ENCODE measurements at places on chromosomes 13 and 19.

- DNase-seq, result peak; percentile 86
Measured at GRCh38 chr19:20661150-20661819, at the start of gene ZNF626. Gene ZNF626, minus strand, starts transcription at chr19:20661571. Its CDS starts 125 bp downstream, at chr19:20661446.

- DNase-seq, result no peak
Measured at GRCh38 chr13:113850722-113851479, 13.0 kb downstream of the GAS6 start.

DNA sequence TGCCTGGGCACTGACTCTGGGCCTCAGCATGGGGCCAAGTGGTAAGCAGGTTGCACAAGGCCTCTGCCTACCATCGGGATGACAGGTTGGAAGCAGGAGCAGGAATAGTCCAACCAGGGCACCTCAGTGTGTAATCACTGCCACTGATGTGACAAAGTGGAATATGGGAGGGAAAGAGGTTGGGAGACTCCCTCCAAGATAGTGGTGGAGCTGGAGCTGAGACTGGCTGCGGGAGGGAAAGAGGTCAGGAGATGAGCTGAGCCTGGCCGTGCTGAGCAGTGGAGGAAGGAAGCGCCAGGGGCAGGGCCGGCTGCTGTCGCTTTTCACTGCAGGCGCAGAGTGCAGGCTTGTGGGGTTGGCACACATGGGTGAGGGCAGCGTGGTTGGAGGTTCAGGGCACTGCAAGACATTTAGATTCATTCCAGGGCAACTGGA lies 6.8 kb downstream of the UPF3A start:
- no peak for DNase-seq

- DNase-seq, result no peak
Measured at GRCh38 chr13:53010374-53011105, 18.1 kb upstream of the OLFM4 start.

DNA sequence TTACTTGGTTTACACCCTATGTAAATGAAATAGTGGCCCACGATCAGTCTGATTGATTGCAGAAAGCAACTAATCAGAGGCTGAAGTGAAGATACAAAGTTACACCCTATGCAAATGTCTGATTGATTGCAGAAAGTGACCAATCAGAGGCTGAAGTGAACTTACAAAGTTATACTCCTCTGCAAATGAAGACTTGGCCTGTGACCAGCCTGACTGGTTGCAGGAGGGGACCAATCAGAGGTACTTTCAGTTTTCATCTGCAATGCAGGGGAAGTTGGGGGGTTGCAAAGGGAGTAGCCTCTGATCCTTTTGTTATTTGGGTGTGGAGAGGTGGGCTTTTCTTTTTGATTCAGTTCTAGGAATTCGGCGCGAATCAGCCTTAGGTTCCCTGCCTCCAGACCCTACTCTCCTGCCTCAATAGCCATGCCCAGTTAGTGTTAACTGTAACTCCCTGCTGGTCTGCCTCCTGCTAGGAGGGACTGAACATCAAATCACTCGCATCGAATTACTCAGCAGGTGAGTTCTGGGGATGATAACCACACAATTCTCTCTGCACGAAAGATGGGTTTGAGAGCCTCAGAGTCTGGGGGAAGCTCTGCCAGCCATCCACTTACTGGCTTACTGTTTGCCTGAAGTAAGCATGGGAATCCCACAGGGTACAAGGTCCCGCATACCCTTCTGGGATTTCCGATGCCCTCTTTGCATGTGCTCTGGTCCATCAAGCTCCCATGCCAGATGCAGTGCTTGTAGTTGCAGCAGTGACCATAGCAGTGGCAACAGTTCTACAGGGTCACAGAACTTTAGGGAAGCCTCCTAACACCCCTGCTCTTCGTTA lies 7.5 kb downstream of the ARL11 start:
- no peak for DNase-seq

- DNase-seq, result no peak
Measured at GRCh38 chr13:45896285-45896684, 44.7 kb upstream of the SIAH3 start.

- DNase-seq, result no peak
Measured at GRCh38 chr13:52925251-52925650, 76.8 kb upstream of the PCDH8 start.

- DNase-seq, result peak; percentile 29
Measured at GRCh38 chr19:43439032-43439708, 24.5 kb downstream of the TEX101 start.

GRCh38 chr13:111398715-111399299 lies 78.4 kb downstream of the TEX29 start:
- no peak for DNase-seq

- DNase-seq, result no peak
Measured at GRCh38 chr19:14003251-14004055, 2.7 kb downstream of the RFX1 start.

DNA sequence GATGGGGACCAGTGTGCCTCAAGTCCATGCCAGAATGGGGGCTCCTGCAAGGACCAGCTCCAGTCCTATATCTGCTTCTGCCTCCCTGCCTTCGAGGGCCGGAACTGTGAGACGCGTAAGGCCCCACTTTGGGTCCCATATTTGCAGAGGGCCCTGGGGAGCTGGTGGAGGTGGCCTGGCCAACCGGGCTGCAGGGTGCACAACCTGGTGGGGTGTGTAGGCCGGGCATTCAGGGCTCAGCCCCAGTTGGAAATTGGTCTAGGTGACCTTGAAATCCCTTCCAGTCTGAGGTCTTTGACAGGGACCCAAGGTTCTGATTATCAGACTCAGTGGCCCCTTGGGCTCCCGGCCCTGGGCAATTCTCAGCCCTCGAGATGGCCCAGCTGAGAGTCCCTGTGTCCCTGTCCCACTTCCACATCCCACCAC lies 8.3 kb downstream of the F7 start:
- no peak for DNase-seq

Measured in activated T-cell treated with anti-CD3 and anti-CD28 coated beads for 1 hour (primary cell).